ENCODE measurements at places on chromosomes 6 and 20. TPM values are rescaled to one million over a fixed set of nuclear protein-coding genes. Genes with fewer than 3 reads are reported as not detected.

- DNase-seq: no peak
Measured at GRCh38 chr6:108750801-108751200, 97.4 kb upstream of the ARMC2 start.

- no peak for DNase-seq
Measured at GRCh38 chr6:149094934-149095351, 222.6 kb upstream of the TAB2 start.

GRCh38 chr6:82690283-82690682, 326.7 kb downstream of the TPBG start:
- DNase-seq: no peak

GRCh38 chr6:91281901-91282300, 695.0 kb upstream of the MAP3K7 start:
- DNase-seq: no peak

DNA sequence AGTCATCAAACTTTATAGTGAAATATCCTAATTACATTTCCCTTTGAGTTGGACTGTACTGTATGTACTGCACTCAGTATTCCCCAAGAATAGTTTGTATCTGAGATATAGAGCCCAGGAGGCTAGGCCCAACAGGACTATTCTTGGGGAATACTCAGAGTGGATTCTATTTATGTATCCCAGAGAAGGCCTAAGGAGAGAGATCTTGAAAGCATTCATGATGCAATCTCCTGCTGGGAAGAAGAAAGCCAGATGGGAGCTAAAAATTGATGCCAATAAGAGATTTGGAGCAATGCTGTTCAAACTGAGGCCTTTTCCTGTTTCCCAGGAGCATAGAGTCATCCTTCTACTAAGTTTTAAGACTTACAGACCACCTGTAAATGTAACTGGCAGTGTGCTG, 452.1 kb upstream of the PLCB4 start:
- DNase-seq: no peak

GRCh38 chr6:117481278-117481925, 1.1 kb upstream of the DCBLD1 start:
- no peak for DNase-seq

GRCh38 chr6:53925891-53926290, 131.1 kb downstream of the LRRC1 start:
- DNase-seq: no peak

GRCh38 chr6:144296973-144297372, 11.8 kb downstream of the UTRN start:
- no peak for DNase-seq

The CFB gene
- total RNA-seq: 0.86 TPM

The LAMA4 gene
- total RNA-seq: 76.5 TPM

The CRIP3 gene
- total RNA-seq: not detected

The NKX2-2 gene
- total RNA-seq: 3.7 TPM

The MAPK13 gene
- 0.18 TPM for total RNA-seq
